GOT3 (cell line): ENCODE measurements at places on chromosomes 6 and 20.

DNA sequence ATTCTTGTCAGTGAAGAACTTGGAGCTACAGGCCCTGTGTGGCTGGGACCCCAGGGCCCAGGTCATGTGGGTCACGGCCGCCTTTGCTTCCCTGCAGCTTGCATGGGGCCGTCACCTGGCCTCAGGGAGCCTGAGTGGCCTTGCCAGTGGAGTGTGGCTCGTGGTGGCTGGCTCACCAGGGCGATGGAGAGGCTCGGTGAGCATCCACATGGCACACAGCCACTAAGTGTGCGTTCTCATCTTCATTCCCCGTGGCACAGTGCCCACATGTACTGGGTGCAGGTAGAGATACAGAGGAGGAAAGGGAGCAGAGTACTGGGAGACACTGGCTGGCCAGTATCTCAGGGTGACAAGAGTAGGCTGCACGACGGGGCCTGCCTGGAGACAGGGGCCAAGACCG is 21.5 kb downstream of the MANBAL start:
- no peak for DNase-seq

GRCh38 chr6:148440016-148440415 is 97.4 kb downstream of the SASH1 start:
- no peak for DNase-seq

DNA sequence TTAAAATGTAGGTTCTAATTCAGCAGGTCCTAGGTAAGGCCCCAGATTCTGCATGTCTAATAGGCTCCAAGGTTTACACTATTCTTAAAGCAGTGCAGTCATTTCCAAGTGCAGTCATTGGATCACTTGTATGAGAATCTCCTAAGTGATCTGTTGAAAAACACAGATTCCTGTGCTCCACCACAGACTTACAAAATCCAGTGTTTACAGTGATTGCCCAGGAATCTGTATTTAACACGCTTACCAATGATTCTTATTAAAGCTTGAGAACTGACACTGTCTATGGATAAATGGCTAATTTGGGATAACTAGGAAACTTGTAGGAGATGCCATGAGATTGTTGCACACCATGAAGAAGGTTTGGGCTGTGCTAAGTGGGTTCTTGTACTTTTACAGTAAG is 104.6 kb upstream of the PLEKHG1 start:
- no peak for DNase-seq

GRCh38 chr20:51507216-51508036 is 35.1 kb downstream of the NFATC2 start:
- DNase-seq, result no peak

GRCh38 chr20:59023616-59024015 is 4.4 kb downstream of the TUBB1 start:
- no peak for DNase-seq

GRCh38 chr6:146295695-146296094 is 247.9 kb upstream of the RAB32 start:
- DNase-seq, result no peak

DNA sequence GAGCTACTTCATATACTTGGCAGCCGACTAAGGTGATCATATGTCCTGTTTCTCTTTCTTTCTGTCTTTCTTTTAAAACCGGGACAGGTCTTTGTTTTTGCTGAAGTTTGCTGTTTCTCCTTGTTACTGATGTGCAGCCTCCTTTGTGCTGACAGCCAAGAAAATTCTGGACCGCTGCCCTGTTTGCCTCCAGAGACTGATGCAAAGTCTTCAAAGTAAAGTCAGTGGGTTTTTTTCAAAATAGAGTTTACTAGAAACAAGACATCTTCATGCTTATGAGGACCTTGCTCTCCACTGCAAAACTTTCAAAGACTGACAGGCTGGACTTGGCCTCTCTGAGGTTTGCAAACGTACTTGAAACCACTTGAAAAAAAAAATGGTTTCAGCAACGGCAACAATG is 510.5 kb upstream of the MAP3K7 start:
- DNase-seq, result no peak

DNA sequence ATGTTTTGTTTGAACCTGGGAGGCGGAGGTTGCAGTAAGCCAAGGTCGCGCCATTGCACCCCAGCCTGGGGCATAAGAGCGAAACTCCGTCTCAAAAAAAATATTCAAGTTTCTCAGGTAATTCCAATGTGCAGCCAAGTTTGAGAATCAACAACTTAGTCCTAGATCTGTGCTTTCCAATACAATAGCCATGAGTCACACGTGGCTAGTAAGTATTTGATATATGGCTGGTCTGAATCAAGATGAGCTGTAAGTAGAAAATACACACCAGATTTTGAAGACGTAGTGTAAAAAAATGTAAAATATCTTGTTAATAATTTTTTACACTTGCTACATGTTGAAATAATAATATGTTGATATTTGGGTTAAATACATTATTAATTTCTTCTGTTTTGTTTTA is 35.0 kb upstream of the BTBD3 start:
- DNase-seq, result no peak

DNA sequence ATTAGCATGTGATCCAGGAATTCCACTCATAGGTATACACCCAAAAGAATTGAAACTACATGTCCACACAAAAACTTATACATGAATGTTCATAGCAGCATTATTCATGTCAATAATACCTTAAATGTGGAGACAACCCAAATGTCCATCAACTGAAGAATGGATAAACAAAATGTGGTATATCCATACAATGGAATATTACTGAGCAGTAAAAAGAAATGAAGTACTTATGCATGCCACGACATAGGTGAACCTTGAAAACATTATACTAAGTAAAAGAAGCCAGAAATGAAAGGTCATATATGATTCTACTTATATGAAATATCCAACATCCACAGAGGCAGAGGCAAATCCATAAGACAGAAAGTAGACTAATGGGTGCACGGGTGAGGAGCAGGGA is 159.9 kb downstream of the UNC5CL start:
- DNase-seq, result no peak

DNA sequence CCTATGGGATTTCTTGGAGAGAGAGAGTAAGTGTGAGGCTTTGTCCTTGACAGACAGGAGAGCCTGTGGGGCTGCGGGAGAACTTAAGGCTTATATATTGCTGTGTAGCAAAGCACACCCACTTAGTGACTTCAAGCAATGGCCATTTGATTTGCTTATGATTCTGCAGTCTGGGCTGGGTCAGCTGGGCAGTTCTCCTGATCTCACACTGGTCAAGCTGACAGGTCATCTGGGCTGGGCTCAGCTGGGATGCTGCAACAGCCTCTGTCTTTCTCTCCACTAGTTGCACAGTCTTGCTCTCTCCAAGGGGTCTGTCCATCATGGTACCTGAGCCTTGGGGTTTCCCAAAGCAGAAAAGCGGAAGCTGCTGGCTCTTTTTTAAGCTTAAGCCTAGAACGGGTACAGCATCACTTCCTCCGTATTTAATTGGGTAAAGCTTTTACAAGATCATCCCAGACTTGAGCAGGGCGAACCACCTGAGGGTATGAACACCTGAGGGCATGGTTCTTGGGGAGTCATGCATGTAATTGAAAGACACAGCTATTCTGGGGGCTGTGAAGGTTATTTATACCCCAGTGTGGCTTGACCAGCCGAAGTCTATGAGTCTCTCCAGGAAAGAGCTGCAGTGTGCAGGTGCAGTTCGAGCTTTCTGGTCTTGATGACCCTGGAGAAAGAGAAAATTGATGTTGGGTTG is 13.3 kb upstream of the GGTLC1 start:
- no peak for DNase-seq

GRCh38 chr6:137673603-137674002 is 179.4 kb upstream of the OLIG3 start:
- DNase-seq, result no peak
